Astrocyte of the cerebellum (primary cell): ENCODE measurements at places on chromosomes 12 and 14.
A peak's percentile ranks its signal among the peaks of the same experiment; 100 is the strongest.

GRCh38 chr12:46693034-46693433 lies 132.8 kb downstream of the SLC38A4 start:
- no peak for DNase-seq

GRCh38 chr14:94601884-94602391 lies 10.3 kb upstream of the SERPINA3 start:
- peak; percentile 92 for DNase-seq

GRCh38 chr14:50086321-50086711 lies 30.1 kb downstream of the VCPKMT start:
- DNase-seq = no peak

DNA sequence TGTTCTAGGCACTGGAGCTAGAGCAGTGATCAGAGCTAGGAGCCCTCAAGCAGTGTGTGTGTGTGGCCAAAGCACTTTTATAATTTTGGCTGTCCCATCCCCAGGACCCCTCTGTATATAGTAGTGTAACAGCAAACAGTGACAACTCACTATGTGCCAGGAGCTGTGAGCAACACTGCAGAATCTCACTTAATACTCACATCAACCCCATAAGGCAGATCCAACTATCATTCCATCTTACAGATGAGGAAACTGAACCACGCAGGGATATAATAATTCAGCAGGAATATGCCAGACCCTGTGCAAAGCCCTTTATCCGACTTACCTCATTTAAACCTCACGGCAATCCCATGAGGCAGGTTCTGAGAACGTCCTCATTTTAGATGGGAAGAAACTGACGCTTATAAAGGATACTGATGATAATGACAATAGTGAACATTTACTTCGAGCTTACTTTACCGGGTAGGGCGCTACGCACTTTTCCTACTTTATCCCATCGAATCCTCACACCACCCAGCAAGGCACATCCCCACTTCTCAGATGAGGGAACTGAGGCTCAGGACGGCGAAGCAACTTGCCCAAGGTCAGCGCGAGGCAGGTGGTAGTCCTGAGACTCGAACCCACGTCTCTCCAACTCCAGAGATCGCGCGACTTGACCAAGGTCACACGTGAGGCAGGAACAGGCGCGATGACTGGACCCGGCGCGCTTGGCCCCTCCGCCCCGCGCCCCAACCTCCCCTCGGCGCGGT lies 687 bp downstream of the RAB35 start:
- no peak for DNase-seq

DNA sequence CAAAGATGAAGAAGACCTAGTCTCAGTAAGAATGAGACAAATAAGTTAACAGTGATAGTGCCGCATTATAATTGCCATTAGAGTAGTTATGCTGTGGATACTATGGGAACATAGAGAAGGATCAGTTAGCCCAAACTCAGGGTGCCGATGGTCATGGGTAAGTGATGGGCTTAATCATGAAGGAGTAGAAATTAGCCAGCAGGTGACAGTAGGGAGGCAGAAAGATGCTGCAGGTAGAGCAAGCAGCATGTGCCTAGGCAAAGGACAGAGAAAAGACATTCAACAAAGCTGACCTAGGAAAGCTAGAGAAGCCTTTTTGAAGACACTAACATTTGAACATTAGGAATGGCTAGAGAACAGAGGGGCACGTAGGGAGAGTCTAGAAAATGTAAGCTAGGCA lies 30.6 kb upstream of the PTPRQ start:
- DNase-seq = no peak

- DNase-seq = peak; percentile 80
Observed at GRCh38 chr12:1474574-1475153, 119.7 kb downstream of the FBXL14 start.

DNA sequence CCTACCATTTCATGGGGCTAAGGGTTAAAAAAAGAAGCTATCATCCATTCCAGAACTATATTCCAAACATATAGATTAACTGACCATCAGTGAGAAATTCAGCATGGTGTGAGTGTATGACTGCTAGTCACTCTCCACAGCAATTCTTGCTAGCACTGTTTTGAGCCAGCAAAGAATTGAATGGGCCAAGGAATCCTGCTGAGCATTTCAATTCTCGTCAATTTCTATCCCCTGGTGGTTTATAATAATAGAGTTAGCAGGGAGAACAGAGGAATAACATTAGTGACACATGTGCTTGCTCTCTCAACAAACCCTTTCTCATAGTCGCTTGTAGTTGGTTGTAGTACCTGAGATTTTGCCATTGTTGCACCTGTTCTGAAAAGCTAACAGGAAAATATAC lies 7.2 kb downstream of the MBIP start:
- DNase-seq = no peak
